ENCODE measurements at places on chromosomes 6 and 20.

- no peak for DNase-seq
Observed at GRCh38 chr6:30317913-30318589, 8.7 kb upstream of the TRIM39 start.

DNA sequence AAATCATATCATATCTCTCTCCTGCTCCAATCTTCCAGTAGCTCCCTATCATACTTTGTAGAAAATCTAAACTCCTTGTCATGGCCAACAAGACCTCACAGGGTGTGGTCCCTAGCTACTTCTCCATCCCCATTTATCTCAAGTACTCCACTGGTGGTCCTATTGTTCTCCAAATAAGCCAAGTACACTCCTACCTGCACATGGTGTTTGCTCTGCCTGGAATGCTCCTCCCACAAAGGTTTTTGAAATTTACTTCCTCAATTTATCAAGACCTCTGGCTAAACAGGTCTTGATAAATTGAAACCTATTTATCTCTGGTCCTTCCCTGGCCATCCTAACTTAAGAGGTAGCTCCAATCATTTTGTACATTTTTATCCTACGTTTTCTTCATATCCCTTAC lies 12.1 kb downstream of the TMX4 start:
- no peak for DNase-seq

DNA sequence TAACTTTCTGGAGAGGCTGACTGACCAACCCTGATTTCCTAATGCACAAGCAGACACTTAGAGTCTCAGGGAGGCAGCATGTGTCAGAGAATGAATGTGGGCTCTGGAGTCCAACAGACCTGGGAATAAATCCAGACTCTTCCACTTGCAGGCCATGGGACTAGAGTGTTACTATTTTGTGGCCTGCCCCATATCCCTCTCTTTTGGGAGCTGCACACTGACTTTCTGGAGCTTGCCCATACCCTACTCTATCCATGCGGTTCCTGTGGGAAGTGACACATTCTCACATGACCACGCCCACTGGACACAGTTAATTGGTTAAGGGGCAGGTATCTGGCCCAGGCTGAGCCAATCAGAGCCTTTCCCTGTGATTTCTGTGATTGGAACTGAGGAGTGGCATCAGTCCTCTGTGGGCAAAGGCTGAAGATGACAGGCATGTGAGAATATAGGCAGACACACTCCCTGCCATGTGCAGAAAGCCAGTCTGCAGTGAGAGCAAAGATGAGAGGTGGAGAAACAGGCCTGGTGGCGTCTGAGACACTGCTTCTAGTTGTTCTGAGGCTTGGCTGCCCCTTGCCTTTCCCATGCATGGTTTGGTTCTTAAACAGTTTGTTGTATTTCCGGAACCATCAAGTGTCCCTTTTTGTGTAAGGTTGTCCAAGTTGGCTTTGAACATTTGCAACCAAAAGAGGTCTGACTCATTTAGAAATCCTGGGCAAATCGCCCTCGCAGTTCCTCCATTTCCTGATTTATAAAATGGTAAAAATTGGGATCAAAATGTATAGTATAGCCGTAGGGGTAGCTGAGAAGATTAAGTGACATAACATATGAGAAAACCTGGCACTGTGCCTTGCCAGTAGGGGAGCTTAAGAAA lies 125.6 kb downstream of the CDC5L start:
- DNase-seq: no peak

DNA sequence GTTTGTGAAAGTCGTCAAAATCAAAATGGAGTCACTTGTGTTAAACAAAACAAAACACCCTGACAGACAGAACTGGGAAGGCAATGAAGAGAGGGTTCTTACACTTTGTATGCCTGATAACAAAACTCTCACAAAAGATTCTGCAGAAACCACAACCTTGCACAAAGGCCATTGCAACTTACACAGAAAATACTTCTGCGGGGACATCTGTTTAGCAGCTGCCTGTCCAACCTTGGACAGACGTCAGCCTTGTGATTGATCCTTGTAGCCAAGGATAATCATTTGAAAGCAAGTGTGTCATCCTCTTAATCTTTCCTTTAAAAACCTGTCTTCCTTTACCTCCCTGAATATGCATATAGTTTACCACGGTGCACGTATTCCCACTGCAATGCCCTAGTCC lies 17.0 kb upstream of the SLC22A3 start:
- no peak for DNase-seq

GRCh38 chr20:3407040-3407770 lies at the start of gene DNAAF9:
DNAAF9 (minus strand) TSS chr20:3407669; CDS start chr20:3407557, 112 bp downstream.
- no peak for DNase-seq

DNA sequence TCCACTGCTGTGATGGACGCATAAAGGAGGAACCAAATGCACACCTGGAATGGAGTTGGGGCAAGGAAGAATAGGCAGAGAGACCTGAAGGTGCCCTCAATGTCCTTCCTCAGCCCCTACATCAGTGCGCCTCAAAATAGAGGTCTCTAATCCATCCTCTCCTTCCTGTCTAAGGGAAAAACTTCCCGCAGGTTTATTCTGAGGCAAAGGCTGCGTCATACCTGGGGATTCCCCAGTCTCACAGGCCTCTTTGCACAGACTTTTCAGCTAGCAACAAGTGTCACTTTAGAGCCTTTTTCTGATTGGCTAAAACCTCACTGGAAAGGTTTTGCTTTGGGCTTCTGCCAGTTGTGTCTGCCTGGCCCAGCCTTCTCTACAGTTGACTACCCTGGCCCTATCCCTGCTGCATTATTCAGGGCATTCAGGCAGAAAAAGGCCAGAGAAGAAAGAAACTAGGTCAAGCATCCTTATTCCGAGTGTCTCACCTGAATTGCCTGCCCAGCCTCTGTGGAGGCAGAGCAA lies 1.8 kb upstream of the HLA-DQB1 start:
- peak; percentile 26 for DNase-seq

DNA sequence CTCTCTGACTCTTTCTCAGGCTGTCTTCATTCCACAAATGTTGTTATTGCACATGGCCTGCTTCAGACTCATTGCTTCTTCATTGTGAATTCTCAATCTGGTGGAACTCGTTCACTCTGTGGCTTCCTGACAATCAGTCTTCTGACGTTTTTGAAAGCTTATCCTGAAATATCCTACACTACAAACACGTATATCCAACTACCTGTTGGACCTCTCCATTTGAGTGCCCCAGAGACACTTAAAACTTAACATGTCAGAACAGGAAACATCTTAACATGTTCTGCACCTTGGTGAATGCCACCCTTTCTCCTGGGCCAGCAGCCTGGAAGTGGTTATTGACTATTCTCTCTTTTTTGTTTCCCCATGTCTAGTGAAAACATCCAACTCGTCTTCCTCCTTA lies 50.8 kb downstream of the AIG1 start:
- no peak for DNase-seq

DNA sequence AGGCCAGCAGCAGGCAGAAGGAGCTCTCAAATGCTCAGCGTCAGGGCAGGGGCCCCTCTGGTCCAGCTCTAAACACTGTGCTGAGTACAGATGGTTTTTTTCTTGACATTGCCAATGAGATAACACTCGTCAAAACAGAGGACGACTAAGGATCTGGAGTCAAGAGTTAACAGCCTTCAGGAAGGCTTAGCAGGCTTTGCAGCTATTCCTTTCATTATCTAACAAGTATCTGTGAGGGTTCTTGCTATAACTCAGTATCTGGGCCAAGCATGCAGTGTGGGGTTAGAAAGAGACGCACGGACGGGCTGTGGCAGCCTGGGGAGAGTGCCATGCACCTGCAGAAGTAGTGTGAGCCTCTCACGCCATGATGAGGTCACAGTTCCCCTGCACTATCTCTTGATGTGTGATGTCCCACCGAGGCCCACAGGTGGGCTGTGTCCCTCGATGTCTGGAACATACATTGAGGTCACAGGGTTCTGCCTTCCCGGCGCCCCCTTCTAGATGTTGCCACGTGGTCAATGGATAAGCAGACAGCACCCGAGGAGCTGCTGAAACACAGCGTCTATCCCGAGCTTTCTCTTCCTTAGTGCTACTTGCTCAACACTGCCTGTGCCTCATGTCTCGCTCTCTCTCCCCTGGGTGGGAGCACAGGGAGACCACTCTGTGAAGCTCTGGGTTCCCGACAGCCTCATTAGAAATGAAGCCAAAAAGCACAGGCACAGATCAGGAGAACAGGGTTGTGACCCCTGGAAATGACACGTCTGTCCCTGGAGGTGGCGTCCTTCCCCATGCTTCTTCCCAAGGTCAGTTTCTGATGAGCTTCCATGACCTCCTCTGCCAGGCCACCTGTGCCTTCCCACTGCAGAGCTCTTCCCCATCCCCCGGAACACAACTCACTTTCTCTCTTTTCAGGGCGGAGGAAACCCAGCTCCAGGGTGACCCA lies 85.5 kb upstream of the RPS6KA2 start:
- DNase-seq: no peak

- no peak for DNase-seq
Observed at GRCh38 chr6:84979541-84979940, 215.1 kb upstream of the TBX18 start.

DNA sequence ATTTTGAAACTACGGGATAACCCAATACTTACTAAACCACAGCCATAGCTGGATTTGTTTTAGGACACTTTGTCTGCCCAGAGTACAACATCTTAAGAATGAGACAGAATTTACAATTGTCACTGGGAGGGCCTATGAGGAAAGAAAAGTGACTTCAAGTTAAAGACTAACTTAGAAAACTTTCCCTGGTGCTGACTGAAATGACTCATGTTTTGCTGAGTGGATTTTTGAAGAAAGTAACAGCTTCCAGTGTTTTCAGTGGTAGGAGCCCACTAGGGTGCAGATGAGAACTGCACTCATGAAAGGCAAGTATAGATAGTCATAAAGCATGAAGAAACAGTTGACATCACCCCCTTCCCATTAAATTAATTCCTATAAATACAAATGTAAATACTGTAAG lies 988.2 kb upstream of the MAP3K7 start:
- DNase-seq: no peak

- no peak for DNase-seq
Observed at GRCh38 chr6:3398755-3399696, 57.8 kb downstream of the SLC22A23 start.

GRCh38 chr6:11727346-11727997 lies 51.1 kb downstream of the ADTRP start:
- DNase-seq: no peak

DNA sequence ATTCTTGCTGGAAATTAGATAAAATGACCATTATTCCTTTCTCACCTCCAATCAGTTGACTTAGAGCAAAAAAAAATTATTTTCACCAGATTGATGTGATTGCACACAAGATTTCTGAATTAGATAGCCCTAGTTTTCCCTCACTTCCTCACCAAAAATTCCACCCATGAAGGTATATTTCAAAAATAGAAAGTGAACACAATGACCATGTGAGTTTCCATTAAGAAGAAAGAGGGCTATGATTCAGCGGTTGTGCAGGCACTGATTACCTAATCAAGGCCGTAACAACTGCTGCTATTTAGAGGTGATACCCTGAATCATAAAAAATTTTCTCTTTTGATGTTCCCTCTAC lies 19.5 kb upstream of the RALGAPA2 start:
- DNase-seq: no peak

DNA sequence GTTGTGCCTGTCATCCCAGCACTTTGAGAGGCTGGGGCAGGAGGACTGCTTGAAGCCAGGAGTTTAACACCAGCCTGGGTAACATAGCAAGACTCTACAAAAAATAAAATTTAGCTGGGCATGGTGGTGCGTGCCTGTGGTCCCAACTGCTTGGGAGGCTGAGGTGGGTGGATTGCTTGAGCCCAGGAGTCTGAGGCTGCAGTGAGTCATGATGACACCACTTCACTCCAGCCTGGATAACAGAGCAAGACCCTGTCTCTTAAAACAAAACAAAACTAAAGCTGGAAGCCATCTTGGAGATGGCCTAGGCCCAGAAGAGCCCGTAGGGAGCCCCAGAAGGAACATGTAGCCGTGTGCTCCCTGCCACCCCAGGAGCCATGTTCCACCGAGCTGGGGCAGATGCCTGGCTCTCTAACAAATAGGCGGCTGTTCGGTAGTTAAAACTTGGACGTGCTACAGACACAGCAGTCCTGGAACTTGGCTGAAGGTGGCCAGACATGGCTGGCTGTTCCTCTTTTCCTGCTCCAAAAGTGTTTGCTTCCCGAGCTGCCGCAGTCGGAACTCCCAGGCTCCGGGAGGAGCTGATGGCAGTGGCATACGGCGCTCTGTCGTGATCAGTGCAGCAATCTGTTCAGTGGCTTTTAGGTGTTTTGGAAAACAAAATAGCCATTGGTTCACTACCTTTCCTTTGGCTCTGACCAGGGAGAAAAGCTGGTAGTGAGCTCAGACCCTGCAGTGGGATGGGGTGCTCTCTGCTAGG lies 37.0 kb downstream of the DYNLT1 start:
- DNase-seq: no peak

DNA sequence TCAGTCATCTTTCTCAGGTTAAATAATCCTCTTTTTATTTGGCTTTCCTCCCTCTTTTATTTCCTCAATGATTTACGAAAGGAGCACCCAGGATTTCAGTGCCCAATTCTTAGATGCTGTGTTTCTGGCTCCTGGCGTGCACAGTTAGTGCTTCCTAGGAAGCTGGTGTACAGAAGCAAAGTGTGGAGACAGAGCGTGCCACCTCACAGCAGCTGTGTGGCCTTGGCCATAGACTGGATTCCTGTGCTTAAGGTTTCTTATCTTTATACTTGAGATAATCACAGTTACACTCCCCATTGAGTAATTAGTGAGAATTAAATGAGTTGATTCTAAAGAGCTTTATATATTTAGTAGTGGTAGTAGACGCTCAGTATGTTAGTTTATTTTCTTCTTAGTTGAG lies 39.7 kb upstream of the GJA1 start:
- no peak for DNase-seq

- DNase-seq: peak; percentile 58
Observed at GRCh38 chr20:52410182-52410647, 218.6 kb upstream of the ZFP64 start.

- DNase-seq: no peak
Observed at GRCh38 chr6:110999634-111000270, 17.9 kb downstream of the RPF2 start.

DNA sequence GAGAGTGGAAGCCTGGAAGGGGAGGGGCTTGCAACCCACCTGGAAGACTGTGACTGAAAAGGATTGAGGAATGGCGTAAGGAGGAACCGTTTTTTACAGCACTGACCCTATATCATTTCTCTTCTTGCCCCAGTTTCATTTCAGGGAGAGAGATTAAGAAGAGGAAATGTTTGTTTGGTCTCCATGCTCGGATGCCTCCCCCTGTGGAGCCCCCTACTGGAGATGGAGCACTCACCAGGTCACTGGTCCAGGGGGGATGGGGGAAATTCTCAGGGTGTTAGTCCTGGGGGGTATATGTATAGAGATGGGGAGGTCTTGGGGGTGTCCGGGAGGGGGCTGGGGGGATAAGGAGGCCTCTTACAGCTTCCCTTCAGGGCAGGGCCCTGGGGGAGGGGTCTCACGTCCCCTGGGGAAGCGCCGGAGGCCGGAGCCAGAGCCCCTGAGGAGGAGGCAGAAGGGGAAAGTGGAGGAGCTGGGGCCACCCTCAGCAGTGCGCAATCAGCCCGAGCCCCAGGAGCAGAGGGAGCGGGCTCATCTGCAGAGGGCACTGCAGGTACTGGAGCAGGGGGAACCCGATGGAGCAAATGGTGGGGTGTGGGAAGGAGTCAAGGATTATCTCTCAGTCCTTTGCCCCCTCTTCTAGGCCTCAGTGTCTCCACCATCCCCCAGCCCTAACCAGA lies 3.2 kb downstream of the CUTA start:
- DNase-seq: no peak

- DNase-seq: no peak
Observed at GRCh38 chr20:54144847-54145414, 28.9 kb downstream of the CYP24A1 start.

GRCh38 chr6:148238713-148239112 lies 103.9 kb upstream of the SASH1 start:
- DNase-seq: no peak
